ENCODE measurements at places on chromosomes 4 and X.
A peak's percentile ranks its signal among the peaks of the same experiment; 100 is the strongest.

- DNase-seq: no peak
Observed at GRCh38 chr4:39484582-39485272, 25.9 kb downstream of the LIAS start.

DNA sequence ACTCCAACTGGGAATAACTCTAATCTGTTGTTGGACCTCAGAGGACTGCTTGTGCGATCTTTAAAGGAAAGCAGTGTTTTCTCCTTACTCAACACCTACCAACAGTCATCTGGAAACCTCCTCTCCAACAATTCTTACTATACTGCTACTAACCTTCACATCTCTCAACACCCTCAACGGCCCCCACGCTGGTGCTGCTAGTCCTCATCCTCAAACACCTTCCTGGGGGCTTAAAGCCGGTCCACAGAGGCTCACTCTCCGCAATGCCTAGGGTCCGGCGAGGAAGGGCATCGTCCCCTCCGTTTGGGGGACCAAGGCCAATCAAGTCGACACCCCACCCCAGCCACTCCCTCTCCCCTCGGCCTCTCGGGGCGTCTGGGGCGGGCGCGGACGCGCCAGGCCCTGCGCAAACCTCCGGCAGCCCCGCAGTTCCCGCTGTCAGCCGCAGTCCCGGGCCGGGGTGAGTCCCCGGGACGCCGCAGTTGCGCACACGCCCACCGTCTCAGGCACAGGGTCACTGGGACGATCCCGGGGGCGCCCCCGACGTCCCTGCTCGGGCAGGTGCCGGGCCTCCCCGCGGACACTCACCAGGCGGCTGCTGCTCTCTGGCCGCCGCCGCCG is 418 bp downstream of the TAB3 start:
- no peak for DNase-seq

DNA sequence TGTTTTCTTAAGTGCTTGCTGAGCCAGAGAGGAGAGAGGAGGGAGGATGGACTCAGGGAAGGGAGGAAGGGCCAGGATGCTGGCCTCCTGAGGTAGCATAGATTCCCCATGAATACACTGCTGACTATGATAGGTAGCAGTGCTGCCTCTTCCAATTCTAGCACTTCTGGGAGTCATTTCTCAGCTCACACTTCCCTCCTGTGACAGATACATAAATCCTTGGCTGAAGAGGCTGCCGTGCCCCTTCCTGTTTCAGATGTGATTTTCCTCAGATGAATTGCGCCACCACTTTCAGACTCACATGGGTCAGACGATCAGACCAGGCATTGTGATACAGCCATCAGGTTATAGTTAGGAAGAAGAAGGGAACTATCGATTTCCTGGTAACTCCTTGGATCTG is 22.4 kb downstream of the TSC22D3 start:
- peak; percentile 56 for DNase-seq

- DNase-seq: no peak
Observed at GRCh38 chr4:36870121-36870520, 374.4 kb upstream of the NWD2 start.

DNA sequence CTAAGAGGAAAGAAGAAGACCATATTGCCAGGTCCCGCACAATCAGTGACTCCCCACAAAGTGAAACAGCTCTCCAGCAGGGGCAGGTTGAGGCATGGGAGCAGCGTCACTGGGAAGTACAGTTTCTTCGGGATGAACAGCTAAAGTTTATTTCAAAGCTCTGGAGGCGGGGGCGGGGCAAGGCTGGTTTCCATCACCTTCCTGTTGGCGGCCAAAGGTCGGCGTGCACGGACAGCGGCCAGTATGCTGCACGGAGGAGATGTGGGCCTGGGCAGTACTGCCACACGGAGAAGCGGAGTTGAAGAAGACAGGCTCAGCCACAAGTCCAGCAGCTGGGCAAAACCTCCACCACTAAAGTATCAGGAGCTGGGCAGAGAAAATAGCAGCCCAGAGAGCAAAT is 951 bp upstream of the ZNF518B start:
- DNase-seq: no peak

GRCh38 chr4:87886083-87886482 is 53.3 kb downstream of the MEPE start:
- no peak for DNase-seq

- DNase-seq: no peak
Observed at GRCh38 chr4:140343303-140343702, 30.1 kb upstream of the SCOC start.

GRCh38 chrX:9476810-9477575 is 12.1 kb downstream of the TBL1X start:
- DNase-seq: no peak

DNA sequence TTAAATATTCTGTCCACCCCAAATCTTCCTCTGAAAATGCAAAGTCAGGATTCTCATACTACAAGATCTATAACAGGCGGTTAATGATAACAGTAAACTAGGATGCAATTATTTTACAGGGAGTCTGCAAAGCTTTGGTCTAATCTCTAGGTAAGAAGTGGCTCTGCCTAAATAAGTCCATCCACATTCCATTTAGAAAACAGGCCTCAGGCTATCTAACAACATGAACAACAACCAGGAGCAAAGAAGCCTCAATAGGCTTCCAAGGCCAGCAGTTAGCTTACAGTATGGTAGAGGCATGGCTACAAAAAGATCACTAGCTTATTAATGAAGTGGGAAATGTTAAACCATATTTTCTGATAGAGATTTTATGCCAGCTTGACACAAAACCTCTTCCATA is 6.4 kb downstream of the MAB21L2 start:
- no peak for DNase-seq

DNA sequence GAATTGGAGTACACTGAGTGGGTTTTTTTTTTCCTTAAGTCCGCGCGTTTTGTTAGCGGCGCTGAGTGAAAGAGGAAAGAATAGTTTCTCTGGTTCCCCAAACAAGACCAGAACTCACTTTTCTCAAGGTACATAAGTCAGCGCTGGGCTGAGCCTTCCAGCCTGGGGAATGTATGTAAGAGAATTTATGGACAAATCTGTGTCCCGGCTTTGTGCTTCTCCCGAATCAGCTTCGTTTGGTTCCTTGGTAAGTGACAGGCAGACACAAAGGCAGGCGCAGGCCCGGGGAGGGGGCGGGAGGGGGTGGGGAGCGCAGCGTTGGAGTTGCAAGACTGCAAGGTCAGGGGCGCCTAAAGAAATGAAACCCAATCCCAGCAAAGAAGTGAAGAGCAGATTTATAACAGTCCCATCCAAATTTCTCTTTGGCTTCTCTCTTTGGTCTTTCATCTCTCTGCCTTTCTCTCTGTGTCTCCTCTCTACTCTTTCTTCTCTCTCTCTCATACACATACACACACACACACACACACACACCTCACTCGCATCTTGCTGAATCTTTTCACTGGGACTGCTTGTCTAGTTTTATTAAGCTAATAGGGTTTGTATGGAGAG is 981 bp downstream of the TET2 start:
- no peak for DNase-seq

DNA sequence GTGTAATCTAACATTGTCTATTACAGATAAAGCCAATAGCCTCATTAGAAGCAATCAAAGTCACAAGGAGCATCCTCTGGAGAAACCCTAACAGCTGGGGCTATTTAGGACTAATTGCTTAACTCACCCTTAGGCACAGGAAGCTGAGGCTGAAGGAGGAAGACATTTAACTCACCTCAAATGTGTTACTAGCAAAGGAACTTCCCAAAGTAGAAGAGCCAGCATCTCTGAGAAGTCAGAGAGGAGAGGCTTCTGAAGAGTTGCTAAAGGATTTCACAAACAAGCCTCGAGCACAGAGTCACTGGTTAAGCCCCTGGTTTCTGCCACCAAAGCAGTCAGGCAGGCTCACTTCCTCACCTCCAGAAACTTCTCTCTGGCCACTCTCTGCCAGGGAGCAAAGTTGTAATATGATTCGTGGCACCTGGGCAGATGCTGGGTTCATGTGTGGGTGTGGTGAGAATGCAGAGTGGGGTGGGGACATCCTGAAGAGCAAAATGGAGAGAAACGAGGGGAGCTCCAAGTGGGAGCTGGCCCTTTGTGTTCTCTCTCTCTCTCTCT is 201.3 kb downstream of the HS6ST2 start:
- DNase-seq: no peak

DNA sequence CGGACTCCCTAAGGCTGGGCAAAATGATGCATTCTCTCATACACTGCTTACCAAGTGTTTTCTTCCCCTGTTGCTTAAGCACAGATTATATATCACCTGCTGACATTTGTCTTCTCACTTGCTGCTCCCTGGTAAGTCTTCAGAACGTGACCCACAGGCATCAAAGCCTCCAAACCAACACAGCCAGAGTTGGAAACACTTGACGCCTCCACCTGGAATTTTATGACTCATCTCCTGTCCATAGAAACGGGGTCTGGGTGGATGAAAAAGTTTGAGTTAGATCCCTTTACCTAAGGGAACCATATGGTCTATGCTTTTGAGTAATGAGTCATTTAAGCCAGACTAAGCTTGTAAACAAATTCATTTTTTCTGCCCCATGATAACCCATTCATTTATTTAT is 251.6 kb downstream of the USP46 start:
- no peak for DNase-seq

DNA sequence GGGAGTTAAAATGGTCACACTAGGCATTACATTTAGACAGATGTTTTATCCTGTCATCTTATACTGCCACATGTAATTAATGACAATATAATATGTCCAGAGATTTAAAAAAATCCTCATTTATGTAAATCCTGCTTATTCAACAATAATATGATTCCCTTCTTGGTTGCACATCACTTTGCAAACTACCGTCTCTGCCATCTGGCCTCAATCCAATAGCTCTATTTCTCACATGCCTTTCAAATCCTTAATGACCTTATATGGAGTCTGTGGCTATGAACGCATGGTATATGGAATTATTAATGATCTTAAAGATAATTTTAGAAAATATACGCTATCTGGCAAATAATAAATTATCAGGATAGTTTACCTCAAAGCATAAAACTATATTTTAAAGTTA is 144.5 kb downstream of the NPNT start:
- no peak for DNase-seq

DNA sequence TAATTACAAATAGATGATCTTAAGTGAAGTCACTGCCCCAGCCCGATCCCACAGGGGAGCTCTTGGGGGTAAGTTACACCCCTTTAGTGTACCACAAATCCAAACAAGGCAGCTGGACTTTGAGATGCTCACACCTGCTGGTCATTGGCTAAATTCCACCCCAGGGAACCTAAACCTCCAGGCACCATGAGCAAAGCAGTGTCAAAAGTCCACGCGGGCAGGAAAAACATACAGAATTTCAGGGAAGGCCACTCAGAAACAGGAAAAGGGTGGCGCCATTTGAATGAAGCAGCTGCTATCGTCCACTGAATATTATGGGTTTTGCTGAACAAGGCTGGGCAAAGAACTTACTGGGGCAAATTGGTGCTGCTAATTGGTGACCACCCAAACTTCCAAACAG is 30.9 kb downstream of the SUPT20HL1 start:
- DNase-seq: no peak

GRCh38 chr4:8657381-8658088 is 65.0 kb downstream of the CPZ start:
- DNase-seq: no peak
